Sciatic nerve (tissue), 2 donors: ENCODE measurements at places on chromosomes 11 and 22.

GRCh38 chr11:123194337-123195187 lies 486 bp downstream of the CLMP start:
- peak; percentile 66 for DNase-seq

DNA sequence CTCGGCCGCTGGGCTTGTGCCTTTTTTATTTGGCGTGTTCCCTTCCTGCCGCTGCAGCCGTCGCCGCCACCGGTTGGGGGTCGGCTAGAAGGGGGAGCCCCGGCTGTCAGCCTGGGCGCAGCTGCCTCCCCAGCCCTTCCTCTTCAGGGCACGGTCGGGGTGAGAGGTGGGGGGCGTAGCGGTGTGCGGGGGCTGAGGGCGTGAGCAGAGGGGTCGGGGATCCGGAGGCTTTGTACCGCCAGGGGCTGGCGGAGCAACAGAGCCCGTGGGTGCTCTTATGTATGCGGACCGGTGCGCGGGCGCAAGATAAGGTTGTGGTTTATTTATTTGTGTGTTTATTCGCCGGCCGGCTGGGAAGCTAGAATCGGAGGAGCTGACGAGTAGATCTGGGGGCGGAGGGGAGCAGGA lies 477 bp downstream of the ZBTB16 start:
- DNase-seq, result peak; percentile 72

- DNase-seq, result no peak
Observed at GRCh38 chr11:112965656-112966055, 4.4 kb downstream of the NCAM1 start.

- DNase-seq, result peak; percentile 53
Observed at GRCh38 chr11:1193326-1194230, 29.3 kb upstream of the MUC5B start.

DNA sequence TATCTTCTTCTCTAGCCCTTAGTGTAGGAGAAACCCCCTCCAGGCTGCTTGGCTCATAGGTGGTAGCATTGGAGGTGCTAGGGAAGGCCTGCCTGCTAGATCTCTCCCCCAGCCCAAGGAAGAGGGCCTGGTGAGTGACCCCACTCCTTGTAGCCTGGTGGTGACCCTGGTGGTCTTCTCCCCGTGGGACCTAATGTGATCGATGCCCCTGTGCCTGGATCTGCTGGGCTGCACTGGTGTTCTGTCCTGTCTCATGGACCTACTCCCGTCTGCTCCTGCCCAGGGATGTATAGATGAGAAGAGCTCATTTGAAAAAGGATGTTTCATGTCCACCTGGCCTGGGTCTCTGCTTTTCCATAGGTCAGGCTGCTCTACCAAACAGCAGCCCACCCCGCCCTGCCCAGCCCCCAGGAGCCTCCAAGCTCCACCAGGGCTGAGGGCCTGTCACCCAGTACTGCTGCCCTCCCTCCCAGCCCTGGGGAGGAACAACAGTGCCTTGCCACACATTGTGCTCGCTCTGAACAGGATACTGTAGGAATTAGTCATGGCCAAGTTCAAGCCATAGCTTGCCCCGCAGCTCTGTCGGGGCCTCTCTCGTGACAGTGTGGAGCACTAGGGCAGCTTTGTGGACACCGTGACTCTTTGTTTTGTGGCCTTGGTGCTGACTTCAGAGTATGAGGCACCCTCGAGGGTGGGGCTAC lies 19.7 kb downstream of the SLC37A2 start:
- no peak for DNase-seq

GRCh38 chr11:71446942-71447688 lies 1.1 kb downstream of the DHCR7 start:
- no peak for DNase-seq

DNA sequence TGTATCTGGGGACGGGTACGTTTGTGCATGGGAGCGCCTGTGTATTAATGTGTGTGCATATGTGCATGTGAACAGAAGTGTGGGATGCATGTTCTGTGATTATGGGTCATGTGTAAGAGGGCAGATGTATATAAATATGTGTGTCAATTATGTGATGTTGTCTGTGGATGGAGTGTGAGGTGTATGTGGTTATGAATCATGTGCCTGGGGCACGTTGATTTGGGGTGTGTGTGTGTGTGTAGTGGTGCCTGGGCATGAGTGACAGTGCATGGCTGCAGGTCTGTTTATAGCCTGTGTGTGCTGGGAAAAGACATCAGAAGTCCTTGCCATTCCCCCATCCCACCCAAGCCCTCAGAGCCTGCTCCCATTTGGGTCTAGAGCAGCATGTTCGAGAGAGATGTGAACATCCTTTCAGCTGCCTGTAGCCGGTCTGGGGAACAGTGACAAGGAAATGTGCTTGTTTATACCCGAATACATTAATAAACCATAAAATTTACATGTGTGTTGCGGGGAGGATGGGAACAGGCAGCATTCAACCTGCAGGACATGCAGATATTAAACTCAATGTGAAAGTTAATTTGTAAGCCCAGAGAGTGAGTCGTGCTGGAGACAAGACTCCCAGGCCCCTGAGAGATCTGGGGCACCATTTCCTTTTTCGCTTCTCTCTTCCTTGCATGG lies 129.0 kb downstream of the NECTIN1 start:
- no peak for DNase-seq

DNA sequence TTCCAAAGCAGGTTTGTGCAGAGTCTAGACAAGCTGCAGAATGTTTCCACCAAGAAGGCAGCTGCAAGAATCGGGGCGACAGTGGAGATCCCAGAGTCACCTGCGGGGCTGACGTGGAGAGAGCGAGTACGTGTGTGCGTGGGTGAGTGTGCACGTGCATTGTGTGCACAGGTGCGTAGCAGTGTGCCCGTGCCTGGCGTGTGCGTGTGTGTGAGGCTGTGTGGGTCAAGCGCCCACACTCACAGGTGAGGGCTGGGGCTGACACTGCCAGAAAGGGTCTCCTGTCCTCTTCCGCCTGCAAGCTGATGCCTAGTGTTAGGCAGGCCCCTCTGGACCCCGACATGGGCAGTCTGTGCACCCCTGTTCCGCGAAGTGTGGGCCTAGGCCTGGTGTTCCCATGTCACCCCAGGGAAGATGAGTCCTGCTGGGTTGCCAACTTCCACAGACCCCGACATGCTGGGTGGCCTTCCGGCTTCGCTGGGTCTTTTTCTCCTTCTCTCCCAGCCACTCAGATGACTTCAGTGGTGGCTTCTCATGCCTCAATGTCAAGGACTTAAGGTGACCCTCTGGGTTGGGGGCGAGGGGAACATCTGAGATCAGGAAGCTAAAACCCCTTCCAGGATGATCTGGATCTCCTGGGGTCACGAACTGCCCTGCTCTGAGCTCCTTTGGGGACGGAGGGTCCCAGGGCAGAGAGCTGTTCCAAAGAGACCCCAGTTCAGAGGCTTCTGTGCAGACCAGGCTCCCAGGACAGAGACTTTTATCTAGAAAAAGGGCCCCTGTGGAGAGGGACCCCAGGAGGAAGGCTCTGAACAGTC lies 10.4 kb upstream of the SYT8 start:
- no peak for DNase-seq

DNA sequence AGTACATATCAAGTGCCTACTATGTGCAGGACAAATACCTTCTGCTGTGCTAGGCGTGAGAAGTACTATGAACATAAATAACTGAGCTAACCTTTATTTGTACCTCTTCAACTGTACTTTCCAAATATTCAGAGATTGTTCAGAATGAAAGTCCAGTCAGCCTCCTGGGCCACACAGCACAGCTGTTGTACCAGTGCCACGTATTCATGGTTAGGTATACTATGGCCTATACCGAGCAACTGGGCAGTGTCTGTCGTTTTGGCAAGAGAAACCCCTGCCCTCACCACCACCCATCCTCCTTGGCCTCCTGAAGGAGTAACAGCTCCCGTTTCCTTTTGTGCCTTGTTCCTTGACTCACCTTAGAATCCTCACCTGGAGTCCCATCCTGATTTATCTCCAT lies 53.0 kb downstream of the RASSF10 start:
- no peak for DNase-seq

DNA sequence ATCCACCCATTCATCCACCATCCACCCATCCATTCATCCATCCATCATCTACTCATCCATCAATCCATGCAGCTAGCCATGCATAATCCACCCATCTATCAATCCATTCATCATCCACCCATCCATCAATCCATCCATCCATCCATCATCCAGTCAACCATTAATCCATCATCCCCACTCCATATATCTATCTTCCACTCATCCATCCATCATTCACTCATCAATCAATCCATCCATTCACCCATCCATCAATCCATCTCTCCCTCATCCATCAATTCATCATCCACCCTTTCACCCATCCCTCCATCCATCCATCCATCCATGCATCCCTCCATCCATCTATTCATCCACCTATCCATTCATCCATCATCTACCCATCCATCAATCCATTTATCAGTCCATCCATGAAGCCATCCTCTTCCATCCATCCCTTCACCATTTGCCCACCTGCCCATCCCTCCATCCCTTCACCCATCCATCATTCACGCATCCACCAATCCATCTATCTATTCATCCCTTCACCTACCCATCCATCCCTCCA lies 689.4 kb downstream of the BRD1 start:
- no peak for DNase-seq

GRCh38 chr22:18060646-18061620 lies 16.9 kb upstream of the PEX26 start:
- no peak for DNase-seq

GRCh38 chr22:33806191-33806590 lies 114.1 kb downstream of the LARGE1 start:
- no peak for DNase-seq

GRCh38 chr11:134760299-134760698 lies 348.3 kb upstream of the B3GAT1 start:
- DNase-seq, result no peak

GRCh38 chr22:47369431-47370015 lies 607.1 kb downstream of the TBC1D22A start:
- DNase-seq, result peak; percentile 33

DNA sequence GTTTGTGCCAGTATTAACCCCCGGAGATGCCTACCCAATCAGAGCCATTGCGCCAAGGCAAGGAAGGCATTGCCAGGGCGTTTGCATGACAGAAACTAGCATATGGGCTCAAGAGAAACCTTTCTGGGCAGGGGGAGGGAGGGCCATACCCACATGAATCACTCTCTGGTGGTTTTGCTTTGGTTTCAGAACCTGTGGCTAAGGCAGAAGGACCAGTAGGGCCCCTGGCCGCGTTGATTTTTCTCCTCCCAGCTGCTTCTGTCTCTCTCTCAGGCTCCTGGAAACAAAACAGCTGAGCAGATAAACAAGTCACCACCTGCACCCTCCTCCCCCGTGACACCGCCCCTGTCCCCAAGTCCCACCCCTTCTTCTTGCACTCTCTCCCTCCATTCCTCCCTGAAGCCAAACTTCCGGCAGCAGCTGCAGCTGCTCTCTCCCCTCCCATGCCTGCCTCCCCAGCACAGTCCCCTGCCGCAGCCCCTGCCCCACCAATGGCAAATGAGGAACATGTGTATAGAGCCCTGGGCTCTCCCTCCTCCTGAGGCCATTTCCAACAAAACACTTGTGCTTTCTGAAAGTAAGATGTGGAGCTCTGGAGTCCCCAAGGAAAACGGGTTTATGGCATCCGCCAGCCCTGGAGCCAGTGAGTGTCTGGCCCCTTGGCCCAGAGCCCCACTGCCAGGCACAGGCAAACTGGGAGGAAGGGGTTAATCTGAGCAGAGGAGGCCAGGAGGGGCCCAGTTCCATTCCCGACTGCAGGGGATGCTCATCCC lies 39.0 kb upstream of the ADA2 start:
- DNase-seq, result peak; percentile 69

- peak; percentile 70 for DNase-seq
Observed at GRCh38 chr11:316031-316701, 2.3 kb downstream of the IFITM1 start.

DNA sequence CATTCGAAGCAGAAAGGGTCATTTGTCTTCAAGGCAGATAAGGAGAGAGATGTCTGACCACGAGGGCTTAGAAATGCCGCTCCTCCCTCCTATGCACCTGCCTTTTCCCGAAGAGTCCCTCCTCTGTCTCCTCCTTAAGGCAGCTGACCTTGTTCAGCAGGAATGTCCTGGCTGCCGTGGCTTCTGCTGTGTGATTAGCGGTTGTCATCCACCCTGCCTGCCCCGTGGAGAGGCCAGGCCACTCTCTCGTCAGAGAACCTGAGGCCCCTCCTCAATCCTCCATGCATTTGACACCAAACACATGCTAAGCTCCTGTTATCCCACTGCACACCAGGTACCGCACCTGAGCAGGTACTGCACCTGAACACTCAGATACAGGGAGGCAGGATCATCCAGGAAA lies 834.6 kb downstream of the TBC1D22A start:
- DNase-seq, result no peak

DNA sequence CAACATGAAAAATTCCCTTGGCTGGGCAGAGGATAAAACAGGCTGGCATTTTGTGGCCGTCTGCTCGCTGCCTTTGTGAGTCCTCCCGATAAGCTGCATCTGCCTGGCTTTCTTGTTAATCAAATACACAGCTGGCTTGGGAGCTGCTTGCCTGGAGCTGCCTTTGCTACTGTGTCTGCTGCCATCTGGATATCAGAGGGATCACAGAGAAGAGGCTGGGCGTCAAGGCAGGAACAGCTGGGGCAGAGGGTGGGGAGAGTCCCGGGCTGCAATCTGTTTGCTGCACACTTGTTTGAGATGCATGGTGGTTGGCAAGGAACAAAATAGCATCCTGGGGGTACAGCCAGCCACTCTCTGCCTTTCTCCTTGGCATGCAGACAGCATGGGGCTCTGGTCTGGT lies 36.0 kb downstream of the COMMD9 start:
- DNase-seq, result no peak

GRCh38 chr11:110373051-110373702 lies 56.6 kb upstream of the FDX1 start:
- no peak for DNase-seq

DNA sequence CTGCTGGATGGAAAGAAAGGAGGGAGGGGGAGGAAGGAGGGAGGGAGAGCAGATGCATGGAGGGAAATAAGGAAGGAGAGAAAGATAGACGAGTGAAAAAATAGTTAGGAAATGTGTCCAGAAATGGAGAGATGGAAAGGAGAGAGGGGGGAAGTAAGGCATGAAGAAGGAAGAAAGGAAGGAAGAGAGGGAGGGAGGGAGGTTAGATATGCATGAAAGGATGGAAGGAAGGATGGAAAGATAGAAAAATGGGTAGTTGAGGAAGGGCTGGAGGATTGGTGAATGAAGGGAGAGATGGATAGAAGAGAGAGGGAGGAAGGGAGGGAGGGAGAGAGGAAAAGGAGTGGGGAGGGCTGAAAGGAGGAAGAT lies 19.6 kb downstream of the LINC01488 start:
- DNase-seq, result no peak

- DNase-seq, result no peak
Observed at GRCh38 chr11:123286761-123287160, 91.7 kb upstream of the CLMP start.

GRCh38 chr11:28697920-28698827 lies 590.0 kb downstream of the METTL15 start:
- DNase-seq, result peak; percentile 61

GRCh38 chr11:72851726-72852125 lies 37.5 kb downstream of the ATG16L2 start:
- no peak for DNase-seq

GRCh38 chr22:21041937-21042336 lies 3.8 kb upstream of the LRRC74B start:
- no peak for DNase-seq

DNA sequence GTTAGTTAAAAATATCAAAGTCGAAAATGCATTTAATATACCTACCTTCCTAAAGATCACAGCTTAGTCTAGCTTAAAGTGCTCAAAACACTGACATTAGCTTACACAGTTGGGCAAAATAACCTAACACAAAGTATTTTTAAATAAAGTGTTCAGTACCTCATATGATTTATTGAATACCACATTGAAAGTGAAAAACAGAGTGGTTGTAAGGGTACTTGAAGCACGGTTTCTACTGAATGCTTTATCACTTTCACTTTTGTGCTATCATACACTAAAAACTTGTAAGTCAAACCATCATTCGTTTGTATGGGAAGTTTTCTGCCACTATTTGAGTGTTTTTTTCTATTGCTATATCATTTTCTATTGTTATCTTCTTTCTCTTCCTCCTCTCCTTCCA lies 36.6 kb downstream of the ZBTB44 start:
- DNase-seq, result no peak
